ENCODE measurements at places on chromosomes 11 and 22.

DNA sequence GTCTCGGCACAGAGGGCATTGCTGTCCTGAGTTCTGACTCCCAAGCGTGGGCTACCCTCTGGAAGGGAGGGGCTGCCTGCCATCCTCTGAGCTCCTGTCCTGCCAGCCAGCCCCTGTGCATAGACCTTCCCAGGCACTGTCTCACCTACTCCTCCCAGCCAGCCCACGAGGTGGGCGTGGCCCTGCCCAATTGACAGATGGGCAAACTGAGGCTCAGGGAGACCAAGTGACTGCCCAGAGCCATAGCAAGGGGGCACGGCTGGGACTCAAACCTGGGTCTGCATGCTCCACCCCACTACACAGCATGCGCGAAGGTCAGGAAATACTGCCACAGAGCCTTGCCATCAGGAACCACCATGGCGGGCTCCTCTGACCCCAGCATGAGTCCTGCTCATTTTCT is 29.4 kb upstream of the PRR5 start:
- DNase-seq, result no peak

DNA sequence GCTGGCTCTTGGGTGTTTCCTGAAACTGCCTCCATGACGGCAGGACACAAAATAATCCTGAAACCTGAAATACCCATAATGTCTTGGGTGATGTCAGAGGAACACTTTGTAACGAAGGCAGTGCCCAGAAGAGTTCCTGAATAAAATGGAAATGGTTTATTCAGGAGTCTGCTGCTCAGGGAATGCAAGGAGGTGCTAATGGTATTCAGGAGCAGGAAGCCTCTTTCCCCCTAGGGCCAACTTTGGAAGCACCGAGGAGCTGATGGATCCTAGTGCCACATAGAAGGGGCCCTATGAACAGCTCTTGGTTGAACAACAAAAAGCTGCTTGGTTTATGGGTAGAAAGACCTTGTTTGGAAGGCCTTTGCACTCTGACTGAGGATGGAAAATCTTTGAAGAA is 15.5 kb downstream of the TREH start:
- no peak for DNase-seq

GRCh38 chr11:120775986-120776951 is 247.6 kb upstream of the TBCEL start:
- no peak for DNase-seq

- DNase-seq, result no peak
Observed at GRCh38 chr11:127559978-127560377, 559.4 kb upstream of the KIRREL3 start.

- DNase-seq, result no peak
Observed at GRCh38 chr22:27150544-27150941, 493.2 kb downstream of the MIAT start.

- no peak for DNase-seq
Observed at GRCh38 chr11:91394073-91394726, 830.4 kb upstream of the FAT3 start.

- no peak for DNase-seq
Observed at GRCh38 chr22:24848559-24849168, 42.7 kb downstream of the SGSM1 start.

GRCh38 chr11:121106812-121107211 is 5.8 kb downstream of the TECTA start:
- DNase-seq, result no peak

GRCh38 chr11:106493751-106494150 is 416.3 kb downstream of the AASDHPPT start:
- DNase-seq, result no peak

- no peak for DNase-seq
Observed at GRCh38 chr11:85040166-85040565, 587.0 kb downstream of the DLG2 start.

DNA sequence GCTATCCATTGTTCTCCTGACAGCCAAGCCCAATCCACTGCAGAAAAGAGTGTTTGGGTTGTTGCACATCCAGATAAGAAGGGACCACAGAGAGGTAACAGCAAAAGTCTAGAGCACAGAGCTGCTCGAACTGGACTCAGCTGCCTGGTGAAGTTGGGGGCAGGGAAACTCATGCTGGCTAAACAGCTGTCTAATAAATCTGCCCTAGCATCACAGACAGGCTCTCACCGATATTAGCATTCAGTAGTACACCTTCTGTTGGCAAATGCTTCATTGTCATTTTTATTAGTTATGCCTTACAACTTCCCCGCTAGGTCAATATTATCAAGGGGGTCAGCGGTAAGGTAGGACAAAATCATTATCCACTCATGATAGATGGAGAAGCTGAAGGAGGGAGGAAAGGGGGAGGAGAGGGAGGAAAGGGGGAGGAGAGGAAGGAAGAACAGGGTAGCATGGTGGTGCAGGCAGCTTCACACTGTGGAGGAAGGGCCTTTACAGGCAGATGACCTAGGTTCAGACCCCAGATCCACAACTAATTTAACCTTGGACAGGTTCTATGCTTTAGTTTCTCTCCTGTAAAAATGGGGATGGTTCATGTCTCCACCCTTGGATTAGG is 102.7 kb downstream of the LARGE1 start:
- DNase-seq, result no peak

- no peak for DNase-seq
Observed at GRCh38 chr22:49650336-49651241, 177.1 kb downstream of the BRD1 start.

All from mammary epithelial cell (primary cell).